Dermis microvascular lymphatic vessel endothelial cell (primary cell): ENCODE measurements at places on chromosomes 6 and 20. TPM values are rescaled to one million over a fixed set of nuclear protein-coding genes. Genes with fewer than 3 reads are reported as not detected.

The EHMT2 gene
- total RNA-seq: 25.9 and 37.4 TPM in 2 replicates

The TINAG gene
- not detected in 2 replicates for total RNA-seq

The NNAT gene
- total RNA-seq: 0.13 and 0.26 TPM in 2 replicates

The IMPG1 gene
- total RNA-seq: not detected in 2 replicates

The VGLL2 gene
- not detected in 2 replicates for total RNA-seq
